ENCODE measurements at places on chromosomes 5 and 9.

DNA sequence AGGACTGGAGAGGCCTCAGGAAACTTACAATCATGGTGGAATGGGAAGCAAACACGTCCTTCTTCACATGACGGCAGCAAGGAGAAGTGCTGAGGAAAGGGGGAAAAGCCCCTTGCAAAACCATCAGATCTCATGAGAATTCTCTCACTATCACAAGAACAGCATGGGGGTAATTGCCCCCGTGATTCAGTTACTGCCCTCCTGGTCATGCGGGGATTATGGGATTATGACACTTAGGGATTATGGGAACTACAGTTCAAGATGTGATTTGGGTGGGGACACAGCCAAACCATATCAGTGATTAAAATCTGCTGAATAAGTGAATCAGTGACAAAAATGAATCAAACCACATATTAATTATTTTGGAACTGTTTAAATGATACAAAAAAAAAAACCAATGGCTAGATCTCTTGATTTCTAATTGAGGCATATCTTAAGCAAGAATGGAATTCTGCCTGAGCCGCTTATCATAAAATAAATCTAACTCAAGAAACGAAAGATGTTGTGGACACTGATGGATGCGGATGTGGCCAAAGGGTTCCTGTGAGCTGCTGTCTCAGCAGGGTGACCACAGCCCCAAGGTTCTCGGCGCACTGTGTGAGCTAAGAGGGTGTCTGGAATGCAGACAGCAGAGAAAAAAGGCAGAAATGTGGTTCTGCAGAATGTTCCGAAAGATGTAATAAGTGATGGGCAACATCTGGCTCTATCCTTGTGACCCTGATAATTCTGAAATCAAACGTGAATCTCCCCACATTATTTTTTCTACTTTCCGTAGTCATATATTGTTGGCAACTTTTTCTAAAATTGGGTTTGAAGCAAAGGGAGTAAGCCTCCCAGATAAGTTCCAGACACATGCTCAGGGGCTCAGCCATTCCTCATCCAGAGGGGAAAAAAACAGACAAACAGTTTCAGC lies 107.2 kb upstream of the ICE1 start:
- DNase-seq = no peak

- DNase-seq = no peak
Measured at GRCh38 chr5:4511996-4512656, 628.0 kb upstream of the ADAMTS16 start.

- no peak for DNase-seq
Measured at GRCh38 chr5:157217289-157218024, 36.8 kb downstream of the ITK start.

- no peak for DNase-seq
Measured at GRCh38 chr5:127933348-127933747, 150.2 kb upstream of the SLC12A2 start.

- no peak for DNase-seq
Measured at GRCh38 chr9:133474215-133474614, 4.7 kb downstream of the SLC2A6 start.

- DNase-seq = no peak
Measured at GRCh38 chr9:84845956-84846900, 176.7 kb downstream of the NTRK2 start.

Measured in GM12891 (cell line).